Esophagus squamous epithelium (tissue), 5 donors: ENCODE measurements at places on chromosomes 5 and 9.

GRCh38 chr5:38576442-38576841 is 20.0 kb upstream of the LIFR start:
- no peak for DNase-seq

GRCh38 chr5:159209438-159210209 is at the start of gene RNF145:
Gene RNF145, minus strand, starts transcription at chr5:159209553. Its CDS starts 5,936 bp downstream, at chr5:159203617.
- peak; percentile 74 for DNase-seq

DNA sequence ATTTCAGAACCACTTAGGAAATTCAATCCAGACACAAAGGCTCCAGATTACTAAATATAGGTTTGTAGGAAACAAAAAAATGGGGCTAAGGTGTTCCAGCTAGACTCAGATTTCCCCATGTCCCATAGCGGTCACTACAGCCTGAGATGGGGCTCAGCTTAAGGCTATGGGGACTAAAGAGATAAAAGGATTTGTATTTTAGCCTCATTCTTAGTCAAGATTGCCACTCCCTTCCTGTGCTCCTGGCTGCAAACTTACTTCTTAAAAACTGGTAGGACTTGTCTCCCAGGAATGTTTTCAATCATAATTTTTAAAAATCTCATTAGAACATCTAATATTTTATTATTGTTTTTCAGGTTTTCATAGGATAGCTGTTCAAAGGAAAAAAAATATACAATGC is 253.8 kb upstream of the DAB2 start:
- DNase-seq = no peak

DNA sequence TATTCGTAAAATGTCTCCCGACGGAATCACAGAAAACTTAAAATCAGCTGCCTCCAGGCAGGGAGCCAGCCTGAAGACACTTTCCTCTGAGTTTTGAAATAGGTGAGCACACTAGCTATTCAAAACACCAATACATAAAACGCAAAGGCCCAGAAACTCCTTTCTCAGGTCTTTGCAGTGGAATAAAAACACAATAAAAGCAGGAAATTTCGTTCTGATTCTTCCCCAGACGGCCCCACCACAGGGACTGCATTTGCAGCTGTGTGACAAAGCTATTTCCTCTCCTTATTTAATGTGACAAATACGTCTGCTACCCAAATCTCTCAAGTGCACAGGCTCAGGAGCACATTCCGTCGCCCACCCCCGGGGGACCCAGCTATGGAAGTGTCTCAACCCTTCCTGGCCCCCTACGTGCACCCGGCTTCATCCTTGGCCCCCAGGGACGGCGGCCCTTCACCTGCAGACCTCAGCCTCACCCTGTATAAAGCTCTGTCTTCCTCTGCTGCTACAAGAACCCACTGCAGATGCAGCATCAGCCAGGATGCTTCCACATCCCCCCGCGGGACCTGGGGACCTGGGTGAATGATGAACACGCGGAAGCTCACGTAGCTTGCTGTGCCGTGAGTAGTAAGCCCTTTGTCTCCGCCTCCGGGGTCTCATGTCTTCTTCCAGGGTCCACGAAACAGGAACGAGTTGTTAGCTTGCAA is 24.9 kb downstream of the AHRR start:
- no peak for DNase-seq

GRCh38 chr9:131304676-131305355 is 15.3 kb downstream of the PLPP7 start:
- no peak for DNase-seq

GRCh38 chr9:126915281-126915816 is 767 bp downstream of the RALGPS1 start:
- no peak for DNase-seq

- DNase-seq = no peak
These were observed 62.5 kb upstream of the EPB41L4B start for GRCh38 chr9:109383356-109383755.

DNA sequence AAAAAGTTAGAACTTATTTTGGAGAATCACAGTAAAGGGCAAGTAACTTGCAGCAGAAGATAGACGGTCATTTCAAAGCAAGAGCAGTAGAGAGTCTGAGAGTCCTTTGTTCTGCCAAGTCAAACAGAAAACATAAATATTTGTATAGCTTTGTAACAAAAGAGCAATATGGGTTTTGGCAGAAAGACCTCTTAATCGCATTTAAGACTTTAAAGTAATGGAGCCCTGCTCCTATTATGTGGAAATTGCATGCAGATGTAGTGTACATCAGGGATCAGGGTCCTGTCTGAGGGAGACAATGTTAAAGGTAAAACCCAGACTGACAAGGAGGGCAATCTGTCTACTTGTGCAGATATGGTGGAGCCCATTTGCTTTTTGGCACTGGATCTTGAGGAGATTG is 87.2 kb downstream of the PGM5 start:
- no peak for DNase-seq

DNA sequence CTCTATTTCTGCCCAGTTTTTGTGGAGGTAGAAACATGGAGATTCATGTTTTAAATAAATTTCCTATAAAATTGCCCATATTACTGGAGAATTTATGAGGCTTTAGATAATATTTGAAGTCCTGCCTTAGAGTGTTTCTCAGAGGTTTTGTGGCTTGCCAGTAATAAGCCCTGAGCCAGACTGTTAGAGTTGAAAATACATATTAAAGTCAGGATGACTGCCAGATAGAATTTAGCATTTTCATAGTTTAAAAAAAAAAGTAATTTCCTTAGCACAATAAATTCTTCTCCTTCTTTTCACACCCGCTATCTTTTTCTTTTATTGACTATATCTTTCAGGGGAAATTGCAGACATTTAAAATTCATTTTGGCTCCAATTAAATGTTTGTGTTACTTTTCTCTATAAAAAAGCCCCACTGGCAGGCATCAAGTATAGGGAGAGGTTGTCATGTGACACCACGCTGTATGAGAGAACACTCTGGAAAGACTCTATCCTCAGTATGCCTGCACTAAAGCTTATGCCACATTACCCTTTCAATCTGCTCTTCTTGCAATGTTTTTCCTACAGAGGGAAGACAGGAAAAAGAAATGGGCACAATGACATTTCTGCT is 135.2 kb downstream of the MPDZ start:
- DNase-seq = no peak

DNA sequence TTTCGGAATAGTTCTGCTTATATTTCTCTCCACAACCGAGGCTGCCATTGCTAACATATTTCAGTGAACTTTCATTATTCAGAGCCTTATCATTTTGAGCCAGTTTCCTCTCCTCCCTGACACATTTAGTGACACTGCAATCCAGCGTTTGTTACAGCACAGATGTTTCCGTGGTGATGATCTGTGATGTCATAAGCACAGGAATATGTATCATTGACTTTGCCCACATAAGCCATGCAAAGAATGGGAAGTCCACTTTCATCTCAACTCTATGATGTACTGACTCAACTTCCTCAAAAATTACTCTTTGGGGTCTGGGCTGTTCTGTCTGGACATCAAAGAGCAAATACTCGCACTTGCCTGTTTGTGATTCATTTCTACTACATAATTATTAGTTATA is 291.8 kb downstream of the EBF1 start:
- DNase-seq = no peak

- no peak for DNase-seq
These were observed 77.7 kb upstream of the GNA14 start for GRCh38 chr9:77725820-77726219.

DNA sequence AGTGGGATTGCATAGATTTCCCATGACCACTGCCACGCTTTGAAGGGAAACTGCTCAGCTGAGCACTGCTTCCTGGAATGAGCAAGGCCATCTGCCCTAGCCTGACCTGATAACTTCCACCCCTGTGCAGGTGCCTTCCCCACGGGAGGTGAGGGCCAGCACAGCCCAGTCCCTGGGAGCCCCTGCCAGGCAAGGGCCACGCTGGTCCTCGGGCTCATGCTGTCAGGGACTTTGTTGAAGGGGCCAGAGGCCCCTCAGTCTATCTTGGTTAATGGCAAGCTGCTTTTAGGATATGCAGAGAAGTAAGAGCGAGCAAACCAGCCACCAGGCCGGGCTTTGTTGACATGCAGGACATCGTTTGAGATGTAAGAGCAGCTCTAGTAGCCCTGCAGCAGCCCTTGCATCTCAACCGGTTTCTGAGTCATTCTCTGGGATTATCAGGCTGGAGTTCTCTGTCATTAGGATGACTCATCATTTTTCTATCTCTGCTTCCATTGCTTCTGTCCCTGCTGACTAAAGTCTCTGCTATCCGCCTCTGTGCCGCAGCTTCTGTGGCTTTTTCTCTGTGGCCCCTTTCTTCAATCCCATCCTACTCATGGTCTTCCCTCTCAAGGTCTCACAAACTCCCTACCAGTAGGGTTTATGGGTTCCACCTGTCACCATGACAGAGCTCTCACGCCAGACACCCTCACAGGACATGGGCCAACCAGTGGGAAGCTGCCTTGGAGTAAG is 30.6 kb upstream of the IQGAP2 start:
- DNase-seq = no peak

DNA sequence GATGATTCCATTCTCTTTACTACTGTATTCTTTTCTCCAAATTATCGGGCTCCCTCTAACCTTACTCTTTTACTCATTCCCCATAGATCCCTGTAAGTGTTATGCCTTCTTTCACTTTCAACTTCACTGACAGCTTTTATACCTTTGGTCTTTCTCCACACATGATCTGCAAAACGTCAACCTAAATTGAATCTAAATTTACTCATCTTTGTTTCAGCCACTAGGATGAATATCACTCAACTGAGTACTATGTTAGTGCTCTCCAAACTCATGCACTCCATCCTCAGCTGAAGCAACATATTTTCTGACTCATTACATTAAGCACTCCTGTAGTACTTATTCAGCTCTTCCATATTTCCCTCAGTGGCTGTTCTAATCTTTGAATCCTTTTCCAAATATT is 133.4 kb downstream of the ADAMTS19 start:
- no peak for DNase-seq

DNA sequence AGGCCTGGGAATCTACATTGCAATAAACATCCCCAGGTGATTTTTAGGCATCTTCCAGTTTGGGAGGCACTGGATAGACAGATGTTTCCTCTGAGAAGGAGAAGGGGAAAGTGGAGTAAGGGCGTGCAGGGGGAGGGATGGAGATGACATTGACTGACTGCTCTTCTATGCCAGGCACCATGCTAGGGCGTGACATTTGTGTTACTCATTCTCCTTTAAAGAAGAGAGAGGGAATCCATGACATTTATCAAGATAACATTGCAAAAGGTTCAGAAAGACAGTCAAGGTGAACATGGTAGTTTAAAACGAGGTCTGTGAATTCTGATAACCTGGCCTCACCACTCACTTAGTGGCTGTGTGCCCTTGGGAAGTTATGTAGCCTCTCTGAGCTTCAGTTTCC is 35.8 kb downstream of the FGF1 start:
- no peak for DNase-seq
